ENCODE measurements at places on chromosomes 1 and 21.

GRCh38 chr1:205701891-205702290, 21.6 kb upstream of the SLC45A3 start:
- DNase-seq, result no peak

DNA sequence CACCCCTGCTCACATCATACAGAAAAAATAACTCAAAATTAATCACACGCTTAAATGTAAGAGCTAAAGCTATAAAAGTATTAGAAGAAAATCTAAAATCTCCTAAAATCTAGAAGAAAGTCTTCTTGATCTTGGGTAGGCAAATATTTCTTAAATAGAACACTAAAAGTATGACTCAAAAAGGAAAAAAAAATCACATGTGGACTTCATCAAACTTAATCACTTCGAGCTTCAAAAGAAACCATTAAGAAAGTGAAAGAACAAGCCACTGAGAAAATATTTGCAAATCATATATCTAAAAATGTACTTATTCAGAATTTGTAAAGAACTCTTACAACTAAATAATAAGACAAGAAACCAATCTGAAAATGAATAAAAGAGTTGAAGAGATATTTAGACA, 32.7 kb downstream of the LRRC52 start:
- no peak for DNase-seq

DNA sequence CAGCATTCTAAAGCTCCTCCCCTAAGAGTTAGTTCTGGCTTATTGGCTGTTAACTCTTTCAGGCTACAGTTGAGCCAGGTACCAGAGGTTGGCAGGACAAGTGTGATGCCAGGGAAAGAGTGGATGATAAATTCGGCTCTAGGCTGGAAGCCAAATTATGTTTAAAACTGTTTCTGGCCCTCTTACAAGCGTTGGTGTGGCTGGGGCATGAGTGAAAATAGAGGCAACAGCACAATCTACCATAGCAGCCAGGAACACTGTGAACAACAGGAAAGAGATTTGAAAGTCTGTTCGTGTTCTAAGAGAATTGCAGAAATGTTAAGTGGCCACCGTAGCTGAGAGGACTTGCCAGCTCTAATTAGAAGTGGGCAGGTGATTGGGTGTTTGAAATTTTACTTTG, 84.2 kb downstream of the CDC7 start:
- DNase-seq, result no peak

DNA sequence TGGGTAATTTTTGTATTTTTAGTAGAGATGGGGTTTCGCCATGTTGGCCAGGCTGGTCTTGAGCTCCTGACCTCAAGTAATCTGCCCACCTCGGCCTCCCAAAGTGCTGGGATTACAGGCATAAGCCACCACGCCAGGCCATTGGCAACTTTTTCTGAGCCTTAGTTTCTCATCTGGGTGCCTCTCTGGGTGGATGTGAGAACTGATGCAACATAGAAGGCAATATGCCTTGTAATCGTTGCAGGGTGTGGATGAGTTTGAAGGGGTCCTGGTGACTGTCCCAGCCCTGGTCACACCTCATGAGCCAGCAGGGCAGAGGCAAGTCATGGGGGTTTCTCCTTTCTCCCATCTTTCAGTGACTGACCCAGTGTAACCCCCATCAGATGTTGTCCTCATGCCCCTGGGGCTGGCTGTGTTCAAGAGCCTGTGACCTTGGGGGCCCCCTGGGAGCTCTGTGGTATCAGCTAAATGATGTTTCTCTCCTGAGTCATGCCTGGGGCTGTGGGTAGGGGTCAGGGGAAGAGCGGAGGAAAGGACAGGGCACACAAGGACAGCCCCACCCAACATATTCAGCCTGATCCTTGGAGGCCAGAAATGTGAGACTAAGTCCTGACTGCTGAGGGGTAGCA, 3.6 kb downstream of the COL9A2 start:
- DNase-seq, result no peak

DNA sequence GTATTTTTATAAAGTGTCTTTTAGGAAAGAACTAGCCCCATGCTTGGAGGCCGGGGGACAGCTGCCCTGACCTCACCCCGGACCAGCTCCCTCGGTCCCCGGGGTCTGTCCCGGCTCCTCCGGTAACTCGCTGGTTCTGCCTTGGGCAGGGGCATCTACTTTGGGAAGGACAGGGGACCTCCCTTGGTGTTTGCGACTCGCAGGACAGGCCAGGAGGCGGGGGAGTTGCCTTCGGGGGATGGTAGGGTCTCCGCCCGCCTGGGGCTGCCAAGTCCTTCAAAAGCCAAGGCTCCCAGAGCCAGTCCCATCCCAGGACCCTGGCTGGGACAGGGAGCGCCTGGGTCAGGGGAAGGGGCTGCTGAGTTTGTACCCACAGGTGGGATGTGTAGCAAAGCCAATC, 157.9 kb downstream of the PEX14 start:
- no peak for DNase-seq

GRCh38 chr1:17404034-17404684, 32.2 kb downstream of the PADI6 start:
- DNase-seq, result no peak

DNA sequence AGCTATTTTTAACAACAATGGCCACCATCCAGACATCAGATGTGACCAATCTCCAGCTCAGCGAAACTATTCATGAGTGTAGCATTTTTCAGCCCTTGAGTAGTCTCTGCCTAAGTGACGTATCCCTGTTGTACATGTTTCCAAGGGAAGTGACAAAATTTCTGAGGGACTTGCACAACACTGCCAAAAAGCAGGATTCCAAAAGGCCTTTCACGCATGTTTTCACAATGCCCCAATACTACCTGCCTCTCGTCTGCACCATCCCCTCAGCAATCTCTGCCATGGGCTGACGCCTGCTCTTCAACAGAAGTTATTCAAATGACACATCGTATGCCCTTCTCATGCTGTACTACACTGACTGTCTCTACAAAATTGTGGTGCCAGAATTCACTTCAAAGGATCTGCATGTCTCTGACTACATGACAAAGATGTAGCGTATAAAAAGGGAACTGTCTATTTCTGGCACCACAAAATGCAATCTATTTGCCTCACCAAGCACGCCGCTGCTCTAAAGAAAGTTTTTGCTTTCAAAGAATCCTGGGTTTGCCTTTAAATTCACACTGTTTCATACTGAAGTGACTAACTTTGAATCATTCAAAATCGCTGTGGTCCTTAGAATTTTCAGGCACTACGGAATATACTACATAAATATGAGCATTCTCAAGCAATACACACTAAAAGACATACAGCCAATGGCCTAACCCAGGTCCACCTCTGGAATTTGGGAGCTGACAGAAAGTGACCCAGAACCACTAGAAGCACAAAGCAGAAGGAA, 32.9 kb downstream of the JAK1 start:
- no peak for DNase-seq

DNA sequence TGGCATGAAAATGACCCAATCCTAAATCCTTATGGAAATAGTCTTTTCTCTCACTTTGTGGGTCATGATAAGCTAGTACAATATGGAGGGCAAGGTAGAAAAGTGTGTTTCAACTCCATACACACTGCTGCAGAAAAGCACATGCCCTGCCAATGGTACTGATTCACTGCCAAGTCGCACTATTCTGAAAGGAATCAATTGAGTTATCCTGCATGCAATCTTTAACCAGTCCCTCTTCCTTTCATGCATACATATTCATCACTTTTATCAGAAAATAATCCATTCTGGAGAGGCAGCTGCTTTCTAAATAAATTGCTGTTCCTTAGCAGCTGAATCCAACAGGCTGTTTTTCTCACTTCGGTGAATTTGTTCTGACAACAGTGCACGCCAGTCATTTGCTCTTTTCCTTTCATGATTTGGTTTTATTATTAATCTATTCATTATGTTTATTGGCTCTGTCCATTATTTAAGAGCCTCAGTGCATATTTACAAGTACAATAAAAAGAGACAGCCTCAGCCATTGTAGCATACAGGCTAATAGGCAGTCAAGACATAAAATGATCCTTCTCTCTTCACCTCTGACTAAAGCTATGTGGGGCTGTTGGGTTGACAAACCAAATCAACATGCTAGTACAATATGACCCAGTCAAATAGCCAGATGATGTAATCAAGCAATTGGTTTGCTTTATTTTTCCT, 108.8 kb downstream of the CHD1L start:
- no peak for DNase-seq

Data from hippocampal formation (tissue), 2 donors.